ENCODE measurements at places on chromosomes 13 and 19.

GRCh38 chr13:79987761-79988160 lies 353.2 kb downstream of the SPRY2 start:
- no peak for DNase-seq

DNA sequence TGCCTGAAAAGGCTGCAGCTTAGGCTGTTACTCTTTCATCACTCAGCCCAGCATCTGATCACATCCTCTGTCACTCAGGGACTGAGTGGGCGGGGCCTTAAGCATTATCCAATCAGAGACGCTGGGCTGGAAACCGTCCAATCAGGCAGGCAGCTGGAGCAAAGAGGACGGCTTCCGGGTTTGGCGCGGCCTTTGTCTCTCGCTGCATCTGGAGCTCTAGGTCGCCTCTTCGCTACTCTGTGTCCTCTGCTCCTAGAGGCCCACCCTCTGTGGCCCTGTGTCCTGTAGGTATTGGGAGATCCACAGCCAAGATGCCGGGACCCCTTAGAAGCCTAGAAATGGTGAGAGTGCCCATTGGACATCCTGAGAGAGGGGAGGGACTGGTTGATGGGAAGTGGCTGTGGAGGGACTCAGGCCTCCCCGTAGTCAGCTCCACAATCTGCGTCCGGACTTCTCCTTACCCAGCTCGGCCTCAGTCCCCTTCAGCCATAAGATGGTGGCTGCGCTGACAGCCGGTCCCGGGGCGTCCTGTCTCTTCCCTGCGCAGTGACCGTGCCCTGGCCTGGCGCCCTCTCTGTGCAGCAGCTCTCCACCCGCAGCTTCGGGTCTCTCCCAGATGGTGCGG lies at the start of gene ZNF486:
Gene ZNF486 (plus strand): TSS at position 195 of the 625 bp plus-strand sequence. CDS start 117 bp downstream, at position 312.
- peak; percentile 95 for DNase-seq

DNA sequence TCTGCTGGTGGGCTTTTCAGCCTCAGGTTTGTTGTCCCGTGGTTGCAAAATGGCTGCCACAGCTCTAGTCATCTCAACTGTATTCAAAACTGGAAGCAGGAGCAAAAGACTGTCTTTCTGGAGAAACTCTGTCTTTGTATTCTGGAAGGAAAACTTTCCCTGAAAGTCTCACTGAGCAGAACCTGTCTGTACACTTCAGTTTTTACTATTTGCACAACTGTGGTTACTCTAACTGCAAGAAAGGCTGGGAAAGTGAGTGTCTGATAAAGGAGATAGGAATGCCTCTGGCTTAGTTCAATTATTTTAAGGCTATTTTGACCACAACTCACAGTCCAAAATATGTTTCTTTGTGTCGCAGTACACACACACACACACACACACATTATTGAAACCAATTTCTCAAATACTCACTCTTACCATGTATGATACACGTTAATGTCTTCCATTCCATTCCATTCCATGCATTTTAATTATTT lies 49.7 kb upstream of the EHD2 start:
- no peak for DNase-seq

GRCh38 chr13:26985285-26985878 lies 186.2 kb downstream of the USP12 start:
- DNase-seq: peak; percentile 88

DNA sequence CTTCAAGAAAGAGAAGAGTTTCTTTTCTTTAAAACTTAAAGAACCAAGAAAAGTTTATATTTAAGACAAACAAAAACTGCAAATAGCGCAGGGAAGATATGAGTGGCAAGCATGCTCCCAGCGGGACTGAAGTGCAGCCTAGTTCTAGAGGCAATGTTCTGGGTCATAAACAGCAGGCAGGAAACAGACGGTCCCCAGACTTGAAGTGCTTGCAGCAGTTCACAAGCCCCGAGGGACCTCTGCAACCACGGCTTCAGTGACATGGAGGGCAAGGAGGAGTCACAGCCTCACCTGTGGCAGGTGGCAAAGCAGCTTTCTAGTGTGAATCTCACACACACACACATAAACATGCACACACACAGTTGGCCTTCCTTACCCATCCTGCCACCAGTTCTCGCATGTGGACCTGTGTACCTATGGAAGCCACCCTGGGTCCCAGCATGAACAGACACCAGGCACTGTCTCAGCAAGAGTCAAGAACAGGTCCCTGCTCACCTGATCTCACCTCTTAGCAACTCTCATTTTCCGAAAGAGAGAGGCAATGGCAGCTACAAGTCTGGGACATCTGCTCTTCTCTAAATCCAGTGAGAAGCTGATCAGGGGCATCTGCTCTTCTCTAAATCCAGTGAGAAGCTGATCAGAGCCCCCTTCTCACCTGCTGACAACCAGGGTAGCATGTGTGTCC lies 162.0 kb downstream of the EFNB2 start:
- no peak for DNase-seq

DNA sequence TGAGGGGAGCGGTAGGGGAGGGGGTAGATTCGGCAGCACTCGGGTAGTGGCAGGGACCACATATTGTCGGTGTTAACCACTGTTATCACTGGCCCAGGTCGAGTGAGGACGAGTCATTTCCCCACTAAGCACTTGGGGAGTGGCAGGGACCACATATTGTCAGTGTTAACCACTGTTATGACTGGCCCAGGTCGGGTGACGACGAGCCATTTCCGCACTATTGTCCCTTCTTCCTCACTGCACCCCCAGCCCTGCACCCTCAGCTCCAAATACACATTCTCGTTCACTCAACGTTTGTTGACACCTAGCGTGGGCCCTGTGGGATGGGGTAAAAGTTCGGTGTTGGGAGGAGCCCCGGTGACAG lies 467 bp upstream of the CLN5 start:
- no peak for DNase-seq

GRCh38 chr13:34431827-34432581 lies 510.1 kb upstream of the NBEA start:
- DNase-seq: no peak

- DNase-seq: peak; percentile 72
Observed at GRCh38 chr19:52993342-52994178, 20.2 kb upstream of the ERVV-1 start.

DNA sequence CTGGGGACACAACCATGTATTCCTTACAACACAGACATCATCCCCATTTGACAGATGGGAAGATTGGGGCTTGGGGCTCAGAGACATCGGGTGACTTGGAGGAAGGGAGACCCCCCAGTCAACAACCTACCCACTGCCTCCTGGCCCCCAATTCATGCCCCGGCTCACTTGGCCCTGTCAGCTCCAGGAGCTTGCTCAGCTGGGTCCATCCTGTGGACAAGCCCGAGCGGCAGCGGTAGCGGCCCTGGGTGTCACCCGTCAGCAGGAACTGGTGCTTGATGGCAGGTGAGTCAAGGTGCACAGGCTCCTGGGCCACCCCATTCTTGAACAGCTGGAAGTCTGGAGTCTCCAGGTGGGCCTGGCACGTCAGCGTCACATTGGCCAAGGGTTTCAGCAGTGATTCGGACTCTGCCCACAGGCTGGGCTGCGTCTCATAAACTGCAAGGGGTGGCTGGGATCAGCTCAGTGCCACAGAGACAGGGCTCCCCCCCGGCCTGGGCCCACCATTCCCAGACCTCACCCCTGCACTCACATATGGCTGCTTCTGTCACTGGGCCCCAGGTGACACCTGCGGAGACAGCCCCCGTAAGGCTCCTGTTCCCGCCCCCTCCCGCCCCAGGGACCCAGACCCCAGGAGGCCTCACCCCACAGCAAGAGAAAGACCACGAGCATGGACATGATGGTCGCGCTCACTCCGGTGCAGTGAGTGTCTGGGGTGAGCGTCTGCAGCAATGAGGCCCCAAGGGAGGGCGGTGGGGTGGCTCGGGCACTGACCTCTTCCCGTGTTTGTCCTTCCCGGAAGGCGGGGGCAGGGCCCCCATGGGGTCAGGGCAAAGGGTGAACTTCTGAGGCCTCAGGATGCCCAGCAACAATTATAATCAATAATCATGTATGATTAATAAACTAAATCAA lies at the start of gene A1BG:
Gene A1BG (minus strand): TSS at position 733 of the 912 bp plus-strand sequence. CDS start 55 bp downstream, at position 678.
- DNase-seq: no peak

DNA sequence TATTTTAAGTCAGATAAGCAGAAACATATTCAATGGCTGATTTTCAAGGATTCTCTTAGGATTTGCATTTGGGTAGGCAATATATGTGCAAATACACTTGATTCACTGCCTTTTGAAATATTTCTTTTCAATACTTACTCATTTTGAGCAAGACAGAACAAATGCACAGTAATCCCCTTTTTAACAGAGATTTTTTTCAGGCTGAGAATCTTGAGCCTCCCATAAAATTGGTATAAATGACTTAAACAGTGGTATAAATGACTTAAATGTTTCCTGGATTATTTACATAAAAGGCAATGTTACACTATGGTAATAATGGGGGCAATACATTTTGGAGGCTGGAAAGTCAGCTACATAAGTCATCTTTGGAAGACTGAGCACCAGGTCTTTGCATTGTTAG lies 389.0 kb downstream of the OLFM4 start:
- DNase-seq: no peak

- no peak for DNase-seq
Observed at GRCh38 chr13:97967948-97968347, 14.5 kb downstream of the IPO5 start.

DNA sequence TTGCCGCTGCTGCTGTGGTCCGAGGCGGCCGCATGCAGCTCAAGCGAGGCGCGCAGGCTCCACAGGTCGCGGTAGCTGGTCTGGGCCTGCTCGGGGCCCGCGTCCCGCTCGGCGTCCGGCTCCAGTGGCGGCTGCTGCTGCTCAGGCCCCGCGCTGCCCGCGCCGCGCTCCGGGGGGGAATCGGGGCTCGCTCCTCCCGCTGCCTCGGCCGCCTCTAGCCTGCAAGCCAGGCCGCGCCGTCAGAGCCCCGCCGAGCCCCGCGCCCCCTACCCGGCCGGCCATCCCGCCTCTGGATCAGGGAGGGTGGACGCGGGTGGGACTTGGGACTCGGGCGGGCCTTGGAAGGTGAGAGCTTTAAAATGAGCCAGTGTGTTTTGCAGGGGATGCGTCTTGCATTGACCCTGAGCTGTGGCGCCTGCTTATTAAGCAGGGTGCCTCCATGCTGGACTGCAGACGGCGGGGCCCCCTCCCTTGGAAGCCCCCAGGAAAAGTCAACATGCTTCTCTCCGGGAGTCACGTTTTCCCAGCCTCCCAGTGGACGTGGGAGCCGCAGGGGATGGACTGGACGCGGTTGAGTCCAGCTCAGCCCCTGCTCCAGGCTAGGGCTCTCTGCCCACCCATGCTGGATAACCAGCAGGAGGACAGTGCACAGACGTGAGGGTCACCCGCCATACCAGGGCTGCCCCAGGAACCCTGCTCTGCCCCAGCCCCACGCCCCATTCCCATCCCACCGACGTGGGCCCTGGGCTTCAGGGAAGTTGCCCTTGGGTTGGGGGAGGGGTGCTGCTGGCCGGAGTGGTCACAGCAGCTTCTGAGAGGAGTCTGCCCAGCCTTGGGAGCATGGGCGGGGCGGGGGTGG lies 7.7 kb downstream of the CBARP start:
- DNase-seq: no peak

- no peak for DNase-seq
Observed at GRCh38 chr19:10406191-10406590, 2.8 kb upstream of the CDC37 start.

DNA sequence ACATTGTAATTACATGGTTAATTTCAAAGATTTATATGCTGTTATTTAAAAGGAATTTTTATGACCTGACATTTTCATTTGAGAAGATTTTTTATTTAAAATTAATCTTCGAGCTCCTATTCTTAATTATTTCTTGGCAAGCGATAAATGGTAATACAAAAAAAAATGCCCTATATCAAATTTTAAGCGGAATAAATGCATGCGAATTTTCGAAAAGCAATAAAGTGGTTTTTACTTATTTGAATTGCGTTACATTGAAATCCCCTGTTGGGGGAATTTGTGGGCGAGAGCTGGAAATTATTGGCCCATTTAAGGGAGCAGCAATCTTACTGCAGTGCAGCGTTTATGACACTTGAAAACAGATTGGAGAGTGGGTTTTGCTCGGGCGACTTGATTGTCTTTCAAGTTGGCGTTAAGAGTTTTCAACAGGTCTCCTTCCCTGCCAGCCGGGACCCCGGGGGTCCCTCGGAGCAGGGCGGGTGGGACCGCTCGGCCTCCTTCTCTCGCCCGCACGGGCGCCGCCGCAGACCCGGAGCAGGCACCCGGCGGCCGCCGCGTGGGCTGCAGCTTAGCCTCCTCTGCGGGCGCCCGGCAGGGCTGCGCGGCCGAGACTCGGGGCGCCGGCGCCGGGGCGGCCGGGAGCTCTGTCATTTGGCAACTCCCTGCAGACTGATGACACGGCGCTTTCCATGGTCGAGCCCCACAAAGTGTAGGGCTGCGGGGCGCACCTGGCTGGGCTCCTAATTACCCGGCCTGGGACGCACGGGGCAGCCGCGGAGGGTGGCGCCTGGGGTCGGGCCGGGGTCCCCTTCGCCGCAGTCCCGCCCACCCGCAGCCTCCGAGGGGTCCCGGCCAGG lies 255.1 kb upstream of the SOX21 start:
- DNase-seq: no peak

DNA sequence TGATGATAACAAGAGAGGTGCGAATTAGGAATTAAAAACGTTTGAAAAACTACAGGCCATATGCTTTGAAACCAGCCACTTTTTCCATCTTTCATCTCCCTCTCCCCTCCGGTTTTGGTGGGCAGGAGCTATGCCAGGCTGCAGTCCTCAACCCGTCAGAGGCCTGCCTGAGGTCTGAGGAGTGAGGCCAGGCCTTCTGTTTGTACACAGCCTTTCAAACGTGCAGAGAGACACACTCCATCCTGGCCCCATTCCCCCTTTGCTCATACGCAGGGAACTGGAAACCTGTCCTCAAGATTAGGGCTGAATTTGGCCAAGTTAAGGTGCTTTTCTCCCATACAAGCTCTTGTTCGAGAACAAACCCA lies 74.5 kb downstream of the ZIC5 start:
- no peak for DNase-seq

- no peak for DNase-seq
Observed at GRCh38 chr19:45146251-45146650, 14.5 kb downstream of the NKPD1 start.

DNA sequence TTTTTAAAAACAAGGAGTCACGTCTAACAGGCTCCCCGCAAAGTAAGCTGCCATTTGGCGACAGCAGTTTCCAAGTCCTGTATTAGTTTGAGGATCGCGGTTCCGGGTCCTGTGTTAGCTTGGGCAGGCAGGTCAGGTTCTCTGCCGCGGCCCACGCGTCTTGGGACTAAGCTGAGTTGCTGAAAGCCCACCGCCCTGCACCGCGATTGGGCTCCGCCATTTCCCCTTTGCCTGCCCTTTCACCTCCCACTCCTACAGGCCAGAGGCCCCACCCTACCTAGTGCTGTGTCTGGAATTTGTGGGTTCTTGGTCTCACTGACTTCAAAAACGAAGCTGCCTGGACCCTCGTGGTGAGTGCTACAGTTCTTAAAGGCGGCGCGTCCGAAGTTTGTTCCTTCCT lies 6.8 kb downstream of the PARP4 start:
- DNase-seq: no peak

DNA sequence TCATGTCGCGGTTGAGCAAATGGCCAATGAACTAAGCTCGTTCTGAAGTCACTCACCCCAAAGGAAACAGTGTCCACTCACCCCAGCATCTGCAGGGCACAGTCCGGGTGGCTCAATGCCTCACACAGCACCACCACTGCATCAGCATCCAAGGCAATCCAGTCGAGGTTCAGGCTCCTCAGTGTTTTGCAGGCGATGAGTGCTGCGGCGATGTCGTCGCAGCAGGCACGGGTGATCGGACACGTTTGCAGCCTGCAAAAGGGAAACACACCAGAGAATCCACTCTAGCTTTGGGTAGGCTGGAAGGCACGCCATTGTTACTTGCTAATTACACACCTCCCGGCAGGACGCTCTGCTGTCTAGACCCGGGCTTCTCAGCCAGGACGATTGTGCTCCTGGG lies 26.5 kb downstream of the NLRP9 start:
- no peak for DNase-seq

GRCh38 chr13:111211789-111212516 lies 96.8 kb downstream of the ARHGEF7 start:
- no peak for DNase-seq

All from cerebellar cortex (tissue), 1 donor.